ENCODE measurements at places on chromosomes 13 and 19. TPM values are rescaled to one million over a fixed set of nuclear protein-coding genes. Genes with fewer than 3 reads are reported as not detected.

Gene NEK5
- total RNA-seq: 1.4 TPM

Gene ELAVL3
- total RNA-seq: 0.87 TPM

Gene DPF1
- total RNA-seq: 4.9 TPM

Gene MAG
- 1.7 TPM for total RNA-seq

GRCh38 chr19:46391296-46392251, 21.8 kb downstream of the CCDC8 start:
- H3K4me3 ChIP-seq: no peak overlapping the region
- H3K27me3 ChIP-seq: no peaks in the 10 kb centered on the region
- peak overlapping the region; percentile 54 for H3K27ac ChIP-seq
- H3K36me3 ChIP-seq: peaks cover 30% of the 10 kb centered on the region

- H3K4me1 ChIP-seq: peaks cover 44% of the 10 kb centered on the region
- H3K36me3 ChIP-seq: peaks cover 2% of the 10 kb centered on the region
- H3K4me3 ChIP-seq: no peak overlapping the region
- DNase-seq: no peak
Measured at GRCh38 chr13:79404985-79405384, 1.1 kb downstream of the RBM26 start.

DNA sequence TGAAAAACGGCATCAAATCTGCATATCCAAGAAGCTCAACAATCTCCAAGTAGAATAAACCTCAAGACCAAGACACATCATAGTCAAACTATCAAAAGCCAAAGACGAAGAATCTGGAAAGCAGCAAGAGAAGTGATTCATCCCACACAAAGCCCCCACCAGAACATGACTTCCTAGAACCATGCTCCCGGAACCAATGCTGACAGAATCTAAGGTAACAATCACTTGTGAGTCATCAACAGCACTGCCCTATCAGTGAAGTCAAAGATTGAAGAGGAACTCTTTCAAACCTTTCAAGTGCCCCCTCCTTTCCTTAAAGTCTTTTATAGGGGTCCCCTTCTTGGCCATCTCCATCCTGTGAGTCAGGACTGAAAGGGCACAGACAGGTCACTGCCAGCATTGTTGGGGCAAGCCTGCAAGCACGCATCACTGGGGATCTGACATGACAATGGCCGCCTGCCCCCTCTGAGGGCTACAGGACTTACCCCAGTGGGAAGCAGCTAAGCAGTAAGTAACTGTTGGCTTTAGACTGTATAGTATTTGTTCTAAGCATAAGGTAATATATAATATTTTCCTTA, at the start of gene CCDC70:
CCDC70 (plus strand) TSS at position 247 of the 578 bp plus-strand sequence. CDS start 3,443 bp downstream, outside the sequence.
- H3K36me3 ChIP-seq: no peaks in the 10 kb centered on the region
- H3K27me3 ChIP-seq: peaks cover 15% of the 10 kb centered on the region
- H3K4me1 ChIP-seq: peaks cover 14% of the 10 kb centered on the region
- H3K4me3 ChIP-seq: no peak within 1 kb of the TSS
- DNase-seq: no peak

DNA sequence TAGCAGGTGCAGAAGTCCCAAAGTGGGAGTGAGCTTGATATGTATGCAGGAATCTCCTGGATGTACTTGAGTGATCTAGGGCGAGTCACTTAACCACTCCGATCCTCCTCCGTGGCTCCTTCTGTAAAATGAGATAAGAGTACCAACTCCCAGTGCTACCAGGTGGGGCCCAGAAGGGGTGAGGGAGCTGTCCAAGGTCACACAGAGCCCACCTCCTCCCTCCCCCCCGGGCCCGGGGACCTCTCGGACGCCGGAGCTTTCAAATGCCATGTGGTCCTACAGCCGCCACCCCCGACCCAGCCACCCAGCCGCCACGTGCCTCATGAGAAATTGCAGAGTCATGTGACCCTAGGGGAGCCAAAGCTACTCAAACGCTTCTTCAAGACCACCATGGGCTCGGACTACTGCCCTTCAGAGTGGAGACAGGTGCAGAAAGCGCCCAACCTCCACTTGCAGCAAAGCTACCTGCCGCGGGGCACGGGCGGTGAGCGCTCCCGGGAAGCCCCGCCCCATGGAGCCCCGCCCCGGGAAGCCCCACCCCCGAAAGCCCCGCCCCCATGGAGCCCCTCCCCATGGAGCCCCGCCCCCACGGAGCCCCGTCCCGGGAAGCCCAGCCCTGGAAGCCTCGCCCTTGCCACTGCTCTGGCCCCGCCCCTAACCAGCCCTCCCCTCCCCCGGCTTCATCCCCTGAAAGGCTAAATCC, 10.1 kb upstream of the ZNF358 start:
- no peak overlapping the region for H3K4me3 ChIP-seq
- no peaks in the 10 kb centered on the region for H3K36me3 ChIP-seq
- no peak for DNase-seq

- no peak overlapping the region for H3K27ac ChIP-seq
- H3K4me3 ChIP-seq: peak overlapping the region; percentile 61
- peaks cover 2% of the 10 kb centered on the region for H3K36me3 ChIP-seq
- DNase-seq: no peak
- H3K27me3 ChIP-seq: no peaks in the 10 kb centered on the region
Measured at GRCh38 chr19:1237027-1237659, 662 bp downstream of the CBARP start.
